H54 (cell line): ENCODE measurements at places on chromosomes 16 and 17.

DNA sequence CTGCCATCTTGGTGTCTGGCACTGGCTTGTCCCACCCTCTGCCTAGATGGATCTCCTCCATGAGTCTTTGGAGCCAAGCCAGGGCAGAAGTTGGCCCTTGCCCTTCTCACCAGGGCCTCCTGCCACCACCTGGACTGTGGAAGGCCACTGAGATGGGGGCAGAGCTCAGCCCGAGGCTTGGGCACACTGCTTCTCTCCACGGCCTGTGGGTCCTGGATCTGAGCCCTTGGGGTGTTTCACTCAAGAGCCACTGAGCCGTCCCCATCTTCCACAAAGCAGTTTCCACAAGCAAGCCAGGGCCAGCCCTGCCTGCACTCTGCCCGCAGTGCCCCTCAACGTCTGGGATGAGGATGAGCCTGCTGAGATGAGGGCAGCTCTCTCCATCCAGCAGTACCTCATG is 16.7 kb upstream of the CD300A start:
- no peak for DNase-seq

DNA sequence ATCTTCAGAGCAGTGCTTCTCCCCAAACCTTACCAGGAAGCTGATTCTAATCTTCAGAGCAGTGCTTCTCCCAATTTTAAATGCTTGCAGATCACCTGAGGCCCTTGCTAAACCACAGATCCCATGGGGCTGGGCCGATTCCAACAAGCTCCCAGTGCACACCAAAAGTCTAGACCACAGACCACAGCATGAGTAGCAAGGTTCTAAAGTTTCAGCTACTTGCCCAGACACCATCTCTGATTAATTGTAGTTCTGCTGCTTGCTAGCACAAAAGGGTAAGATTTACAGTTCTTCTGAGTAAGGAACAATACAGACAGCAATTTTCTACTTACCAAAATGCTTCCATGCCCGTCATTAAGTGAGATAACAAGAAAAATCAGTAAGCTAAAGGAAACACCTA is 12.2 kb downstream of the CLEC3A start:
- DNase-seq, result no peak

- DNase-seq, result no peak
Measured at GRCh38 chr16:8568231-8568617, 22.1 kb downstream of the TMEM114 start.

- peak; percentile 72 for DNase-seq
Measured at GRCh38 chr17:74361230-74362068, at the start of gene BTBD17. Gene BTBD17 (minus strand): TSS chr17:74361868. CDS start chr17:74361819, 49 bp downstream.

DNA sequence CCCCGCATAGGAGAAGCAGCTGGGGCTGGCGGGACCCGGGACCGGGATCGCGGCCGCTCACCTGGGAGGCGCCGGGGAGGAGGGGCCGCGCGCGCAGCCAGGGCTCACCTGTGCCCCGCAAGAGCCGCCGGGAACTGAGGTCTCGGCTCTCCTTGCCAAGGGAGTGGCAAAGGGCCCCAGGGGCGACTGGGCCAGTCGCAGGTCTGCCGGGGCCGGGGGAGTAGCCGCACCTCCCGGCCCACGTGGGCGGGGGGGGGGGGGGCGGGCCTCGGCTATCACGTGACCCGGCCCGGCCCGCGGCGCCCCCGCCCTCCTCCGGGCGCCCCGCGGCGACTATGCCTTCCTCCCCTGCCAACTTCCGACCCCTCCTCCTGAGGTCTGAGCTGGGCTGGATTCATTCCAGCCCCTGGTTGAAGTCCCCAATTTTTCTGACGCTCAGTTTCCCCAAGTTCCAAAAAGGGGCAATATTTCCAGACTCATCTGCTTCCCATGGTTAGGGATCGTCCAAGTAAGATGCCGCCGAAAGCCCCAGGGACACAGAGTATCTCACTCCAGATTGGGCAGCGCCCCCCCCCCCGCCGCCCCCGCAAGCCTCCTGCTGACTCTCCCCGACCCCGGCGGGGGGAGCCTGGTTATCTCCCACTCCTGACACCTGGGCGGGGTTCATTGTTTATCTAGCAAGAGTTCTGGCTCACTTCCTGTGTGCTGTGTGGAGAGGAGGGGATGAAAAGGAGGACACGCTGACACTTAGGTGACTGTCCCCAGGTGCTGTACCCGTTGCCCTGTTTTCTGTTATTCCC is at the start of gene TMC6:
TMC6 (minus strand) TSS at position 205 of the 800 bp plus-strand sequence. CDS start 1,923 bp downstream, outside the sequence.
- DNase-seq, result peak; percentile 78

DNA sequence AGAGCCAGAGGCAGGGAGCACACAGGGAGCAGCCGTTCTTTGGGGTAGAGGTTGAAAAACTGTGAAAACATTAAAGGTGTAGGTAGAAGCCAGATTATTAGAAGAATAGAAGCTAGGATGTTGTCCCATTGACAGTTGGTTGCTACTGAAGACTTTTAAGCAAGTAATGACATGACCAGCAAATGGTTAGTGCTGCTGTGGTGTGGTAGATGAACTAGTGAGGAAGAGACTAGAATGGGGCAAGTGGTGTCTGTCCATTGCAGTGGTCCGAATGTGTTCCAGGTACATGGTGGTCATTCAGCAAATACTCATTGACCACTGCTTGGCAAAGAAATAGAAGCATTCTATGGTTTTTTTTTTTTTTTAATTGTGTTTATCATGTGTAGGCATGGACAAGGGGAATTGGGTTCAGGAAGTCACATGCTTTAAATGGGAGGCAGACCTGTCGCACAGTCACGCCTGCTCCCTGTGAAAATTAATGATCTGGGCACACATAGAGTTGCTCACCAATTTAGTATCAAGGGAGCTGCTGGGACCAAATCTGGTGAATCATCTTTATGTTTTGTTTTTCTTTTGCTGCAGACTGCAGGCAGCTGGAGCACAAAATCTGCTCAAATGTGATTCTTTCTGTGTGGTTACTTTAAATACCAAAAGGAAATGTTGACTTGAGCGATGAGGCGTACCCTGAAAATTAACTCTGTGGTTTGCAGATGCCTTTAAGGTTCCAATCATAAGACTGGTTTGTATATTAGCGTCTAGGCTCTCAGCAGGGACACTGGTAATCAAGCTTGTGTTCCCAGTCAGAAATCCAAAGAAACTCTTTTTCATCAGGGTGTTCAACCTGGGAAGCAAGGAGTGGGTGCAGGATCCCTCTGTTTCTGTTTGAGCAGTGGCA is 30.7 kb downstream of the YPEL2 start:
- peak; percentile 56 for DNase-seq

DNA sequence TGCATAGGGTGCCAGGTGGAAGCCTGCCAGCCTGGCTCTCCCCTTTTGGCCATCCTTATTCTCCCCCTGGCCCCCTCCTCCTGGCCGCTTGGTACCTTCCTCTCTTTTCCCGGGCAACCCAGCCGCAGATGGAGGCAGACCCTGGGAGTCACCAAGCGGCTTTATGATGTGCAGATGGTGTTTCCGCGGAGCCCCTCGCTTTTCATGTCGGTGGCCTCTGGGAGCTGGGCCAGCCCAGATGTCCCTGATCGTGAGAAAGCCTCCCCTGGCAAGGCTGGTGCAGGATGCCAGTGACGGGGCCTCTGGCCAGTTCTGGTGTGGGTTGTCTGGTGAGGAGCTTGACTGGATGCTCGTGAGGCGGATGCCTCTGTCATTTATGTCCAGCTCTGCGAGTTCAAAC is 18.0 kb upstream of the BRD7 start:
- DNase-seq, result no peak

- no peak for DNase-seq
Measured at GRCh38 chr17:19614900-19615299, 33.7 kb upstream of the ALDH3A2 start.

- no peak for DNase-seq
Measured at GRCh38 chr16:29023279-29024277, 38.7 kb downstream of the LAT start.

GRCh38 chr17:18370761-18371160 is 6.8 kb upstream of the EVPLL start:
- DNase-seq, result no peak

- no peak for DNase-seq
Measured at GRCh38 chr16:50195756-50196155, 42.6 kb downstream of the TENT4B start.

- peak; percentile 12 for DNase-seq
Measured at GRCh38 chr16:7268182-7268581, 64.5 kb upstream of the RBFOX1 start.

GRCh38 chr16:78221892-78222291 is 122.4 kb downstream of the WWOX start:
- DNase-seq, result no peak

DNA sequence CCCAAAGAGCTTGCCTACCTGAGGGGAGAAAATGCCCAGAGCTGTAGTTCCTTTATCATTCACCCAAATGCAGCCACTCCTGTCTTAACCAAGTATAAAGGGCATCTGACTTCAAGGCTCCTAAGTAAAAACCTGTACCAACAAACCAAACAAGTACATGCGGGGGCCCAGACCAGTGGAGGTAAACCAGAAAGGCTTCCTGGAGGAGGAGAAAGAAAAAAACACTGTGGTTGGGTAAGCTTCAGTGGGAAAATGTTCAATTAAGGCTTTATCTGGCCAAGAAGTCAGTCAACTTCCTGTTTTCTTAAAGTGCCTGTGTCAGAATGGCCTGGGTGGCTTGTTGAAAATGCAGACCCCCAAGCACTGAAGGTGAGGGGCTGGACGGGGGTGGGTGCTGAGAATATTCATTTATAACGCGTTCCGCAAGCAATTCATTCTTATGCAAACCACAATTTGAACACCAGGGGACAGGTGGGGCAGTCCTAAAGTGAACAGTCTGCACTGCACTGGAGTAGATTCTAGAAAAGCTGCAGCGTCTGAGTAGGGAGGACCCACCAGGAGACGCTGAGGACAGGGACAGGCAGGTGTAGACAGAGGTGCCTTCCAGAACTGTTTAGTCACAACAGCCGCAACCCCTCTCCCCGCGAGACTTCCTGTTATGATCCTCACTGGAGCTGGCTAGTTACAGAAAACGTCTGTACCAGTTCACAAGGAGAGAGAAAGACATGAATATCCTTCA is 467.1 kb downstream of the SOX9 start:
- peak; percentile 49 for DNase-seq

GRCh38 chr17:14737984-14738651 is 437.2 kb downstream of the HS3ST3B1 start:
- DNase-seq, result peak; percentile 59

GRCh38 chr17:36524428-36524876 is 10.2 kb downstream of the MYO19 start:
- DNase-seq, result no peak

GRCh38 chr16:72952811-72953271 is 95.1 kb downstream of the ZFHX3 start:
- DNase-seq, result no peak

GRCh38 chr16:88754912-88755744 is 29.9 kb downstream of the PIEZO1 start:
- peak; percentile 64 for DNase-seq

GRCh38 chr16:46743232-46743719 is 4.9 kb downstream of the MYLK3 start:
- no peak for DNase-seq

GRCh38 chr16:47851146-47851545 is 304.6 kb downstream of the ABCC12 start:
- no peak for DNase-seq

DNA sequence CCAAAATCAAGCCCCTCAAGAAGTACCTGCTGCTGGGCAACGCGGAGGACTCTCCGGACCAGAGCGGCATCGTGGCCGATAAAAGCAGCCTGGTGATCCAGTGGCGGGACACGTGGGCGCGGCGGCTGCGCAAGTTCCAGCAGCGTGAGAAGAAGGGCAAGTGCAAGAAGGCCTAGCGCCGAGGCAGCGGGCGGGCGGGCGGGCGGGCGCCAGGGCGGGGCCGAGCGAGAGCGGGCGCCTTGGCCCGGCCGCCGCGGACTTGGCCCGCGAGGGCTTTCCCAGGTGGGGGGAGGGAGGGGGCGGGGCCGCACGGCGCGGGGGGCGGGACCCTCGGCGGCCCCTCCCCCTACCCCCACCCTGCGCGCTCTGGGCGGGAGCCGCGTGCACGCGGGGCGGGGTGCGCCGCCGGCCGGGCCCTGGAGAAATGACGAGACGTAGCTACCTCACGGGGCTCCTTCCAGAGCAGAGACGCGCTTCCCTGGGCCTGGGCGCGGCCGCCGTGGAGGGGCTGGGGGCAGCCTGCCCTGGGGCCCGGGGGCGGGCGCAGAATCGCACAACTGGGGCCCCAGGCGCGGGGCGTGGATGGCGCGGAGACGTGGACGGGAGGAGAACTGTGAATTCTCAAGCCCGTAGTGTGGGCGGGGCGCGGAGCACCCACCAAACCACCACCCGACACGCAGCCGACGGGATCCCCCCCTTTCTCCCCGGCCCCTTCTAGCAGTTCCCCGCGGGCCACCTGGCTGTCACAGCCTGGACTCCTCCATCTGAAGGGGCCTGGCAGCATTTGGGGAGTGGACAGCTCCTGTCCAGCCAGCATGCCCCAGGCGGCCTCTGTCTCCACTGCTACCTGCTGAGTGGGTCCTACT is 218.7 kb downstream of the NTN1 start:
- DNase-seq, result no peak

GRCh38 chr17:65518256-65518655 is 43.2 kb downstream of the AXIN2 start:
- DNase-seq, result no peak

DNA sequence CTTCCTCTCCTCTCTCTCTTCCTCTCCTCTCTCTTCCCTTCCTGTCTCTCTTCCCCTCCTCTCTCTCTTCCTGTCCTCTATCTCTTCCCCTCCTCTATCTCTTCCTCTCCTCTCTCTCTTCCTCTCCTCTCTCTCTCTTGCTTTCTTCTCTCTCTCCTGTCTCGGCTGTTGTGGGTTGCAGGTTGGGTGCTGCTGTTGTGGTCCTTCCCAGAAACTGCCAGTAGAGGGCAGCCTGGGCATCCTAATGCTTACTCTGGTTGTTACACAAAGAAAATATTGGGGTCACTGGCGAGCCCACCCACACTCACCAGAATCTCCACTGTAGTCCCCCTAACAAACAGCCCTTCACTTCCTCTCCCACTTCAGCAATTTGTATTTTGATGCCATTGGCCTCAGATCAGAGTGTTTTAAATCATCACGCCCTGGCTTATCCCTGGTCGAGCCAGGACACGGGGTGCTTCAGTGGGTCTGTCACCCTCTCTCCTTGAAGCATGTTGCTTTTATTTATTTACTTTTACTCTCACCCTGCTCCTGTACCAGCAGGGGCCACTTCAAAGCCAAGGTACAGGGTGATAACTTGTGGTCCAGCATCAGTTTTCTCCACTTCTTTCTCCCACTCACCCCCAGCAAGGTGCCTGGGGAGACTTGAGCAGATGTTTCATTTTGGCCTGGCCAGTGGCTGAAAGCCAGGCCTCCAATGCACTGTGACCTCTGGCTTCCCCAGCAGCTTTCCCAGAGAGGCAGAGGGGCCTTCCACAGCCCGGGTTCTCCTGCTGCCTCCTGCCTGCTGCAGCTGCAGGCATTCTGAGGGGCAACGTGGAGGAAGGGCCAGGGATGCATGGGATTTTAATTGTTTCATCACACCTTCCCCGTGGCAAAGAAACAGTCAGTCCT is 4.7 kb upstream of the MMP15 start:
- no peak for DNase-seq

DNA sequence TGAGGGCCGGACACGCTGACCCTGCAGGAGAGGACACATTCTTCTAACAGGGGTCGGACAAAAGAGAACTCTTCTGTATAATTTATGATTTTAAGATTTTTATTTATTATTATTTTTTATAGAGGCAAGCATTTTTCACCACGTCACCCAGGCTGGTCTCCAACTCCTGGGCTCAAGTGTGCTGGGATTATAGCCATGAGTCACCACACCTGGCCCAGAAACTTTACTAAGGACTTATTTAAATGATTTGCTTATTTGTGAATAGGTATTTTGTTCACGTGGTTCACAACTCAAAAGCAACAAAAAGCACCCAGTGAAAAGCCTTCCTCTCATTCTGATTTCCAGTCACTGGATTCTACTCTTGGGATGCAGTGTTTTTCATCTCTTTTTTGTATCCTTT is 2.3 kb upstream of the SERPINF1 start:
- no peak for DNase-seq

- no peak for DNase-seq
Measured at GRCh38 chr17:43641416-43641815, 20.3 kb downstream of the MEOX1 start.

GRCh38 chr17:10733666-10734065 is 3.8 kb upstream of the TMEM220 start:
- no peak for DNase-seq
